Camera-type eye (tissue), 1 donor: ENCODE measurements at places on chromosomes 12 and 14. TPM values are rescaled to one million over a fixed set of nuclear protein-coding genes. Genes with fewer than 3 reads are reported as not detected.

The EFCAB11 gene
- total RNA-seq: 24.6 TPM

The APPL2 gene
- total RNA-seq: 83.8 TPM

The MMP19 gene
- total RNA-seq: 2.3 TPM

The GYS2 gene
- not detected for total RNA-seq

The COCH gene
- total RNA-seq: 37.7 TPM

The CEBPE gene
- not detected for total RNA-seq

The SIRT4 gene
- total RNA-seq: 9.5 TPM

The ARG2 gene
- total RNA-seq: 7.3 TPM

The DHRS2 gene
- total RNA-seq: 0.77 TPM

The ADCY4 gene
- 13.0 TPM for total RNA-seq

The GPRC5D gene
- total RNA-seq: not detected

The RFX4 gene
- total RNA-seq: 0.11 TPM
